ENCODE measurements at places on chromosomes 7 and 10.

GRCh38 chr7:6284461-6285360 lies 12.3 kb upstream of the CYTH3 start:
- DNase-seq = no peak

DNA sequence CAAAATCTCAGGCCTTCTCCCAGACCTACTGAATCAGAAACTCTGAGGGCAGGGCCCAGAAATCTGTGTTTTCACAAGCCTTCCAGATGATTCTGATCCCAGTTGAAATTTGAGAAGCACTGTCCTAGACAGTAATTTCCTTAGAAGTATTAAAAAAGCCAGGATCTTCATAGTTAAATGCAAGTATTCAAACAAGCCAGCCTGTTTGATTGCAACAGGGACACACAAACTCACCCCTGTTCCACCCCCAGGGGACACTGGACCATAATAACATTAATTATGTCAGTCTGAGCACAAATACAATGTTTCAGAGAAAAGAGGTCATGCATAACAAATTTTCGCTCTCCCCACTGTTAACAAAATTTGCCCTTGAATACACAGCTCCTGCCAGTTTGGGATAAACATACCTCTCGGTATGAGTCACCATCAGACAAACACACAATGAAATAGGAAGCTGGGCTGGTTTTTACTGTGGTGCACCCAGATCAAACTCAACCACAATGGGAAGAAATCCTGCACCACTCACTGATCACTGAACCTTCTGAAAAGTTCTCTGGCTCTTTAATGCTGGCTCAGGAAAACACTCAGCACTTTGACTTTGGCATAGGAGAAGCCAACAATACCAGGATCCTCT lies 34.3 kb downstream of the ABLIM1 start:
- no peak for DNase-seq

DNA sequence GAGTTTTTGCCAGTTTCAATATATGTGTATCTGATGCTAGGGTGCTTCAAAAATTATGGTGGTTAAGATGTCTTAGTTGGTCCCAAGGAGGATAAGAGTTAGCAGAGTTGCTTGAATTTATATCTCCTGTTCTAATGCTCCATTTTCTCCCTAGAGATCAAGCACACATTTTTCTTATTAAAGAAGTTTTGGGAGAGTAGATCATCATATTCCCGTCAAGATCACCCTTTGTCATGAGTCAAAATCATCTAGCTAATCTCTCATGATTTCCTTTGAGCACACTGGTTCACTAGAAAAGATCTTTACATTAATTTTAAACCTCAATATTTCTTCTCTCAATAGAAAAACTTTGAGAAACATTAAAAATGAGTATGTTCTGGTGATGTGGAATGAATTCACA lies 429.9 kb upstream of the SEMA3A start:
- DNase-seq = no peak

GRCh38 chr10:72087392-72087968 lies 871 bp downstream of the SPOCK2 start:
- DNase-seq = no peak

- DNase-seq = peak; percentile 50
Observed at GRCh38 chr7:28315565-28316410, 96.5 kb upstream of the CREB5 start.

DNA sequence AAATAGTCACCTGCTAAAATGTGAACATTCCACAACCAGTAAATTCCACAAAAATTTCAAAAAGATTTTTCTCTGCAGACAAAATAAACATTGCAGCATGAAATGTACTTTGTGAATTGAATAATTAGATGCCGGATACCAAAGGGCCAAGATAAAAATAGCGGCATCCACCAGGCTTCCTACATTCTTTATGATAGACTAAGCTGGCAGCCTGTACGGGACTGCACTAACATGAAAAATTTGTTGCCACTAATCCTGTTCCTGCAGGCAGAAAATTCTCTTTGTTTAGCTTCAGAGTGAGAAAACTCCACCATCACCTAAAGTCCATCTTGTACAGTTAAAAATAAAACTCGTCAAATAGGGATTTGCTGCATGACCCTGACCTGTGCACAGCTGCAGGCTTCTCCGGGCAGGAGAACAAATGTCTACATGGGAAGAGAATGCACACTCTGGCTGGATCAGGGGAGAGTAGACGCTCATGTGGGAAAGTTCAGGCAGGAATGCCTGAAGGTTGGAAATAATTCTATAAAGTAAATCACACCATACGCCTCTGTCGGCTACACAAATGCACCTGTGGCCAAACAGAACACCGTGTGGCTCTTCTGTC lies 15.6 kb upstream of the ADO start:
- DNase-seq = no peak

- no peak for DNase-seq
Observed at GRCh38 chr10:116817178-116817577, 32.1 kb upstream of the ENO4 start.

DNA sequence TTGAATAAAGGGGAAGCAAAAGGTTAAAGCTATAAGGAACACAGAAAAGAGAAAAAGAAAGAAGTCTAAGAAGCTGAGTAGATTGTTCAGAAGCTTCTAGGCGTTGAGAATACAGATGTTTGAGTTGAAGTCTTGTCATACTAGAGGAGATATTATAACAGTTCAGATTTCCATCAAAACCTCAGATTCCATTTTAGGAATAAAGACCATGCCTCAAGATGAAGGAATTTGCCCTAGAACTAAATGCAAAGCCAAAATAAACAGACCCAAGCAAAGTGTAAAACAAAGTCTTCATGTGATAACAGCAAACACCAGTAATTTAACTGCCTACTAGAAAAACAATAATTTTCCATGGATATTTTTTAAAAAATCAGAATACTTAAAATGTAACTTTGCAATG lies 476.5 kb upstream of the POT1 start:
- DNase-seq = no peak

DNA sequence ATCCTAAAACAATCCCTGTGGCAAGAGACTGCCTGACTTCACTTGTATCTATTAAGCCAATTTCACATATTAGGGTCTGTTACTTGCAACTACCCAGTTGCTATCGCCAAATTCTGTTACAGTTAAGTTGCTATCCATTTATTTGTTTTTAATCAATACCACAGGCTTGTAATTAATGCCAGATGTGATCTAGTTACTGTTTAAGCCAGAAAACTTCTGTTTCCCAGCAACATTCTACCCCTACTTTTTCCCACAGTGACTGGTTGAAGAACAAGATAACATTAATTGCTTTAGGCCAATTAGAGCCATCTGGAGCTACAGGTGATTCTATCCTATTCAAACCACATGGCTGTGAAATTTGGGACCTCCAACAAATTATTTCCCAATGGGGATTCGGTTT lies 131.3 kb downstream of the ALOX5 start:
- no peak for DNase-seq

Data from epithelial cell of prostate (primary cell).